Vagina (tissue), 2 donors: ENCODE measurements at places on chromosomes 12 and 14.

- DNase-seq: peak; percentile 91
These were observed 4.2 kb upstream of the KRT5 start for GRCh38 chr12:52524241-52524897.

GRCh38 chr12:9032202-9032964 lies 43.0 kb downstream of the KLRG1 start:
- DNase-seq: no peak

DNA sequence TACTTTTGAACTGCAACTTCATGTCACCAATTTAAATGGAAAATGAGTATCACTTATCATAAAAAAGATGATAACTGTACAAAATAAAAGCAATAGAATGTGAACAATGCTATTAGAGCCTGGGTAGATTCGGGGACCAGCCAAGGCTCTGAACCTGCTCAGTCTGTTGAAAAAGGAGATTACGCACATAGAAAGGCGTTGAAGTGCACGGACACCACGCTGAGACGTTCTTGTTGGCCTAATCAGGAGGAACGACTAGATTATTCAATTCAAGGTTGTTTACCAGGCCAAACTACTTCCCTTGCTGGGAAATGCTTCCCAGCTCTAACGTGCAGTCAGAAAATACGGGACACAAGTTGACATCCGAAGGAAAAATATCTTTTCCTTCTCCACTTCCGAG lies 23.5 kb upstream of the BDKRB1 start:
- DNase-seq: no peak

- no peak for DNase-seq
These were observed 170.0 kb downstream of the BCL11B start for GRCh38 chr14:99101855-99102461.
